ENCODE measurements at places on chromosomes 4 and X.

DNA sequence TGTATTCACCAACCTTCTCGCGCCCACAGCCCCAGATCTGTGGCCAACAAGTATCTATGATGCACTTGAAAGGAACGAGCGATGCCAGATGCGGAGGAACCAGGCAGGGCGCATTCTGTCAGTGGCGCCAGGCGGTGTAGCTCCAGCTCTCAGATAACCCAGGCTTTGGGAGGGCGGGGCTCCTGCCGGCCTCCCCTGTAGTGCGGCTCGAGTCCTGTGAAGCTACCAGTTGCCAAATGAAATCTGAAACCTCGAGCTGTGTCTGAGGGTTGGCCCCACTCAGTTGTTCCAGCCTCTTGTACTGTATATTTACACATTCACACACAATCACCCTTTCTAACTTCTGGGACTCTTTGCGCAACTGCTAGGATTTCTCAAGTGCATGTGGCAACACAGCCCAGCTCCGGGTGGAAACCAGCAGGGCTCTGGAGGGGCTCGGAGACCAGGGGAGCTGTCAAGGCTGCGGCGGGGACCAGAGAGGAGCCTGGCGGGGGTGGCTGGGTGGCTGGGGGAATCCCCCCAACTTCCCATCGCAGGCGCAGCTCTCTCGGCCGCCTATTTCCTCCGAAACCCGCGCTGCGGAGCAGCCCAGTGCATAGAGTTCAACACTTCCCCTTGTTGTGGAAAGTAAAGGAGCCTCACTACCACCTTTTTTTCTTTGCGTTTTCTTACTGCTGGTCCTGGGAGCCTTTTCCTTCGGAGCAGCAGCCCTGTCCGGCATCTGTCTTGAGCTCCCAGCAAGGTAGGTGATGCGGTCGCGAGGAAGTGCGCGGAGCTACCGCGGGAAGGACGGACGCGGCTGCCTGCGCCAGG is at the start of gene ARHGAP24:
Gene ARHGAP24, plus strand, starts transcription at position 333 of the 813 bp plus-strand sequence.
- H3K36me3 ChIP-seq = no peaks in the 10 kb centered on the region
- H3K27ac ChIP-seq = peak within 1 kb of the TSS; percentile 80
- no peaks in the 10 kb centered on the region for H3K4me1 ChIP-seq
- H3K4me3 ChIP-seq = peak within 1 kb of the TSS; percentile 86
- peaks cover 5% of the 10 kb centered on the region for H3K27me3 ChIP-seq

DNA sequence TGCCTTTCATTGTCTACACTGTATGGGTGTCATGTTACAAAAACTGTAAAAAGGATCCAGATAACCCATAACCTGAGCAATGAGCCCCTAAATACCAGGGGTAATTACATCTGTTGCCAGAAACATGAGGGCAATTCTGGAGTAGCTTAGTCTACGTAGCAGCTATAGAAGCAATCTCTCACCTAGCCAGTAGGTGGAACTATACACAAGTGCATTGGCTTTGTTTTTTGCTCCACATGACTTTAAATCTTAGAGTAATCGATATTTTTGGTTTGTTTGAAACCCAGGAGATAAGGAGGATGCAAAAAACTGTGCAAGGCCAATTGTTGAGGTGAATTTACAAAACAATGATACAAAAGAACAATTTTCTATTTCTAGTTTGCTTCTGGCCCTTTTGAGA is 57.5 kb downstream of the GPR82 start:
- H3K36me3 ChIP-seq = peaks cover 13% of the 10 kb centered on the region
- H3K4me1 ChIP-seq = no peaks in the 10 kb centered on the region
- no peak overlapping the region for H3K27ac ChIP-seq
- H3K27me3 ChIP-seq = no peaks in the 10 kb centered on the region
- DNase-seq = no peak

GRCh38 chrX:119579414-119579813 is 5.1 kb downstream of the UBE2A start:
- H3K27me3 ChIP-seq = no peaks in the 10 kb centered on the region
- no peak overlapping the region for H3K27ac ChIP-seq
- H3K4me1 ChIP-seq = no peaks in the 10 kb centered on the region
- peaks cover 37% of the 10 kb centered on the region for H3K36me3 ChIP-seq
- no peak for DNase-seq

DNA sequence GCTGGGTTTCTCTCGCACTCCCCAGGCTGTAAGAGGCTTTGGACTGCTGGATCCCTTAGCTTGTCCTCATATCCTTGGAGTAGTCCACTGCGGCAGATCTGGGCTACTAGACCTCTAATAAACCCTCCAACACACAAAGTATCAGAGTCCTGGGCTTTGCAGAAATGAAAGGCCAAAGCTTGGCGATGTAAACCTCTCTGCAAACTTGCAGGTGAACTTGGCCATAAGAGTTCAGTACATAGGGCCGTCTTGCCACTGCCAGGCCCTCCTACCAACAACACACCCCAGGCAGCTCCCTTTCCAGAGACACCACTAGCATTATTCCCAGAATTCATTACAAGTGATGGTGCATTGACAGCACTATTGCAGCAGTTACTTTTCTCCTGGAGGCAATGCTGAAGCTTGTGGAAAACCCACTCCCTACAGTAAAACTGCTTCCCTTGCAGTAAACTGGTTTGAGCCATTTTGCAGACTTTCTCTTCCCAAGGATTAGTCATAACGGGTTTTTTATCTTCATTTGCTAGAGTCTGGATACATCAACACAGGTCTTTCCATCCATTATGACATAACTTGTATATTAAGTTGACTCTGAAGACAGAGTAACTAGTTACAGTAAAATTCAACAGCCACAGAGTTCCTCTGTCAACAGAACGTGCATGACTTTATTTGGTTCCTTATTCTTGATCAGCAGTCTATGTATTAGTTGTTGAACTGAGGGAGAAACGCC is 2.4 kb downstream of the ANKRD50 start:
- H3K27me3 ChIP-seq = no peaks in the 10 kb centered on the region
- peaks cover 39% of the 10 kb centered on the region for H3K36me3 ChIP-seq
- peak; percentile 51 for DNase-seq
- H3K4me1 ChIP-seq = no peaks in the 10 kb centered on the region

GRCh38 chr4:11497212-11497806 is 68.6 kb upstream of the HS3ST1 start:
- H3K4me3 ChIP-seq = no peak overlapping the region
- no peaks in the 10 kb centered on the region for H3K4me1 ChIP-seq
- no peaks in the 10 kb centered on the region for H3K36me3 ChIP-seq
- no peak overlapping the region for H3K27ac ChIP-seq
- no peaks in the 10 kb centered on the region for H3K27me3 ChIP-seq

DNA sequence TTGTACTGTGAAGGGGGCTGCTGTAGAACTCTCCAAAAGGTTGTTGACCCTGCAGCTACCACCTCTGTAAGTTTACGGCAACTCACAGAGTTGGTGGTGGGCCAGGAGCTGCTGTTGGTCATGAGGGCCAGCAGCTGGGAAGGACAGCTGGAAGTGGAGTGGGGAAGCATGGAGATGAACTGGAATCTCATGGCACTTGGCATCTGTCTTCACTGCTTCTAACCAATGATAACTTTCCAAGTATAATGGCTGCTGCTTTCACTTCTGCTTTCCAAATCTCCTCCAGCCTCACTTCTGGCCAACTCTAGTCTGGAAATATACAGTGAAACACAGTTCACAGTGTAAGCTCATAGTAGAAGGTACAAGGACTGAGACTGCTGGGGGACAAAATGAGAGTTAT is 126.5 kb upstream of the INTU start:
- H3K4me1 ChIP-seq = no peaks in the 10 kb centered on the region
- H3K27me3 ChIP-seq = no peaks in the 10 kb centered on the region
- no peak overlapping the region for H3K27ac ChIP-seq
- no peaks in the 10 kb centered on the region for H3K36me3 ChIP-seq

DNA sequence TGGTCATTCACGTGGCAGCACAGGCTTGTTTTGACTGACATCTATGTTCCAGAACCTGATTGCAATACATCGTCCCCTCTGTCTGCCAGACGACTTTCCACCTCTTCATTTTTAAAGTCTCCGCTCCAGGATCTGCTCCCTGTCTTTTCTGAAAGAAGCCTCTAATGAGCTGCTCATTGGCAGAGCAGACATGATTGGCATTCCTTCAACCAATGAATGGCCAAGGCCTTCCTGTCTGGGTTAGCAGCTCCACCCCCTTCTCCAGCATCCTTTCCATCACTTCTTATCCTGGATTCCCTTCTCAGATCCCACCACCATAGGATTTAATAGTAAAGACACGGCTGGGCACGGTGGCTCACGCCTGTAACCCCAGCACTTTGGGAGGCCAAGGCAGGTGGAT is 202.7 kb upstream of the KLF3 start:
- no peaks in the 10 kb centered on the region for H3K4me1 ChIP-seq
- no peaks in the 10 kb centered on the region for H3K27me3 ChIP-seq
- DNase-seq = no peak
- no peak overlapping the region for H3K4me3 ChIP-seq

GRCh38 chr4:112007391-112007790 is 137.9 kb upstream of the FAM241A start:
- peaks cover 14% of the 10 kb centered on the region for H3K27me3 ChIP-seq
- H3K27ac ChIP-seq = no peak overlapping the region
- H3K36me3 ChIP-seq = no peaks in the 10 kb centered on the region
- DNase-seq = no peak
- peaks cover 3% of the 10 kb centered on the region for H3K4me1 ChIP-seq
- no peak overlapping the region for H3K4me3 ChIP-seq

DNA sequence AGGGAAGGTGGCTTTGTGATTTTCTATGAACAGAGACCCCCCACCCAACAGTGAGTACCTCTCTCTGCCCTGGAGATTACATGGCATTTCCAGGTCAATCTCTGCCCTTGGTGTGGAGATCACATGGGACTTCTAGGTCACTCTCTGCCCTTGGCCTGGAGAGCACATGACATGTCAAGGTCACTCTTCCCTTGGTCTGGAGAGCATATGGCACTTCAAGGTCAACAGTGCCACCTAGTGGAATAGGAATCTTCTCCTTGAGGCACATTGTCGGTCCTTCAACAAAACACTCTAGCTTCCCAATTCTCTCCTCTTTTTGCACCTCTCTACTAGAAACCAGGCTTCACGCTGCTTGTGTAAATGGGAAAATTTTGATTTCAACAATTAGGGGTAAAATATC is 66.2 kb upstream of the TACR3 start:
- H3K27me3 ChIP-seq = no peaks in the 10 kb centered on the region
- DNase-seq = peak; percentile 68
- no peaks in the 10 kb centered on the region for H3K4me1 ChIP-seq
- H3K36me3 ChIP-seq = no peaks in the 10 kb centered on the region
- H3K4me3 ChIP-seq = no peak overlapping the region

DNA sequence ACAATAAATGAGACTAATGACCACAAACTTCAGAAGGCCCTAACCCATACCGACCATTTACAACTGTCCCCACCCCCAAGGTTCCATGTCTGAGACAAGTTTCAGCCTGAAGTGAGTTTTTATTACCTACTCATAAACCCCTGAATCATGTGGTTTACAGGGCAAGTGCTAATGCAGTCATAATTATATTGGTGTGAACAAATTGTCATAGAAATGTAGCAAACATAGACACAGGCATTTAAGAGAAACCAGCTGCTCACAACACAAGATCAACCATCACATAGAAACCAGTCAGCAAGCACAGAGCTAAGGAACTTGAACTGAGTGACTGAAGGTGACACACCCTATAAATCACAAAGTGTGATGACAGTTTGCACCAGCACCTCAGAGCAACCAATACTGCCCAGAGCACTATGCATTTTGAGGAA is 173.8 kb upstream of the MID1 start:
- no peaks in the 10 kb centered on the region for H3K36me3 ChIP-seq
- H3K27ac ChIP-seq = no peak overlapping the region
- DNase-seq = no peak
- no peaks in the 10 kb centered on the region for H3K4me1 ChIP-seq
- H3K27me3 ChIP-seq = no peaks in the 10 kb centered on the region

GRCh38 chr4:186934244-186934643 is 210.6 kb upstream of the FAT1 start:
- H3K27me3 ChIP-seq = no peaks in the 10 kb centered on the region
- H3K27ac ChIP-seq = no peak overlapping the region
- no peaks in the 10 kb centered on the region for H3K4me1 ChIP-seq
- no peak for DNase-seq

All from endodermal cell (in vitro differentiated cells).